ENCODE measurements at places on chromosomes 16 and 17.

DNA sequence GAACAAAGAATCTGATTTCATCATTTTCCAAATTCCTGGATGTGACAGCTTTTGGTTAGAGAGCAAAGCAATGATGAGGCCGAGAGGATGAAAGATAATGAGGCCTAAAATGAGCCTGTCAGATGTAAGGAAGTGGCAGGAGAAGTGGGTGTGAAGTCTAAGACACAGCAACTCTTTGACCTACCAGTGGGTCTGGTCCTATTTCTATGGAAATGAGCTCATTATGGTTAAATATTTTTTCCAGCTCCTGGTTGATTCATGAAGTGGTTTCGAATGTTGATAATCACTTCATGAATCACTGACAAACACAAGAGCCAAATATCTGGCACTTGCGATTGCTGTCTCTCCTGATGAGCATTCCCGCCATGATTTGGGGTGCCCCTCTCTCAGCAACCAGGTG is 273.3 kb upstream of the CDH5 start:
- DNase-seq = peak; percentile 89

GRCh38 chr16:71594000-71594646 is 17.2 kb upstream of the TAT start:
- DNase-seq = no peak

GRCh38 chr16:57474671-57475661 is 11.3 kb downstream of the DOK4 start:
- DNase-seq = no peak

DNA sequence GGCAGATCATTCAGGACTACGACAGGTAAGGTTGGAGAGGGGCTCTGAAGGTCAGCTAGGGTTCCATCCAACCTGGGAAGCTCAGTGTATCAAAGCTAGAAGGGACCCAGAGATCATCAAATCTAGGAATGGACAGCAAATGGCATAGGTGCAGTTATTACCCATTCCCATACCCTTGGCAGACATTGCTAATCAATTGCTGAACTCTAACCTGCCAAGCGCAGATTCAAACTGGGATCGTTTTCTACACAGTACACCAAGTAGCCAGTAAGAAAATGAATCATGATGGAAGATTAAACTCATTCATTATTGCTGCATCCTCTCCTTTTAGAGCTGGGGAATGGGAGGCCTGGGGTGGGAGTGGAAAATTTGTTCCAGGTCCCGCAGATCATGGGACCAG is 33.6 kb downstream of the CPNE2 start:
- DNase-seq = no peak

DNA sequence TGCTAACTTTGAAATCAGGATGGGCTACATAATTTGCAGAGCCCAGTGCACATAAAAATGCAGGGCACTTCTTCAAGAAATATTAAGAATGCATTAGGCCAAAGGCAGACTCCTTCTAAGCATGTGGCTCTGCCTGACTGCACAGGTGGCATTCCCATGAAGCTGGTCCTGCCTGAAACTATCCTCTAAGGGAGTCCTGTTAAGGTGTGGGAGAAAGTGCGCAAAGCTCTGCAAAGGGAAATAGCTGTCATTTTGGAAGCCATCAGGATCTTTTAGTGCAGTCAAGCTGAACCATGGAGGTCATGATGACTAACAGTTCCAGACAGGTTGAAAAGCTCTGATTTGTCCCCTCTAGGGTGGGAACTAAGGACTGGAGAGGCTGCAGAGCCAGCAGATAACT is 41.9 kb upstream of the CRHR1 start:
- no peak for DNase-seq

GRCh38 chr17:9931144-9931741 is 26.2 kb upstream of the RCVRN start:
- DNase-seq = no peak

DNA sequence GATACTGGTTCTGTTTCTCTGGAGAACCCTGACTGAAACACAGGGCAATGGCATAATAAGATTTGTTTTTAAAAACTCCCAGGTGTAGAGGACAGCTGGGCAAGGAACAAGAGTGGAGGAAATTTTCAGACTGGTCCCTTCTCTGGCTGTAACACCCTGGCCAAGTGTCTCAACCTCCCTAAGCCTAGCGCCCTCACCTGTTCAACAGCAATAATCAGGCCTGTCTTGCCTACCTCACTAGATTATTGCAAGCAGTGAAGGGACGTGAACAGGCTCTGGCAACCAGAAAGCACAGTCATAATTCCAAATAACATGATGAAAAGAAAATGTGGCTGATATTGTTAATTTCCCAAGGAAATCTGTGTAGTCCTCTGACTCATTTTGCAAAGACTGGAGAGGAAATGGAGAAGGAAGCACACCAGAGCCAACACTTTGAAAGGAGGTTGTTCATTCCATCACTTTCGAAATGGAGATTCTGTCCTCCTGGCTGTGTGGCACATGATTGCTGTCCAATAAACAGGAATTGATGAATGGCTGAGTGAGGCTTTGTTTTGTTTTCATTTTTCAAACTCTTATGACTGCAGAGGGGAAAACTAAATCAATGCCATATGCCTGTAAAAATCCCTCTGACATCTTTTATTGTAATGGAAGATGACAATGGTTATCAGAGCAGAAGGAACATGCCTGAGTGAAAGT is 87.5 kb upstream of the HLF start:
- DNase-seq = peak; percentile 48

DNA sequence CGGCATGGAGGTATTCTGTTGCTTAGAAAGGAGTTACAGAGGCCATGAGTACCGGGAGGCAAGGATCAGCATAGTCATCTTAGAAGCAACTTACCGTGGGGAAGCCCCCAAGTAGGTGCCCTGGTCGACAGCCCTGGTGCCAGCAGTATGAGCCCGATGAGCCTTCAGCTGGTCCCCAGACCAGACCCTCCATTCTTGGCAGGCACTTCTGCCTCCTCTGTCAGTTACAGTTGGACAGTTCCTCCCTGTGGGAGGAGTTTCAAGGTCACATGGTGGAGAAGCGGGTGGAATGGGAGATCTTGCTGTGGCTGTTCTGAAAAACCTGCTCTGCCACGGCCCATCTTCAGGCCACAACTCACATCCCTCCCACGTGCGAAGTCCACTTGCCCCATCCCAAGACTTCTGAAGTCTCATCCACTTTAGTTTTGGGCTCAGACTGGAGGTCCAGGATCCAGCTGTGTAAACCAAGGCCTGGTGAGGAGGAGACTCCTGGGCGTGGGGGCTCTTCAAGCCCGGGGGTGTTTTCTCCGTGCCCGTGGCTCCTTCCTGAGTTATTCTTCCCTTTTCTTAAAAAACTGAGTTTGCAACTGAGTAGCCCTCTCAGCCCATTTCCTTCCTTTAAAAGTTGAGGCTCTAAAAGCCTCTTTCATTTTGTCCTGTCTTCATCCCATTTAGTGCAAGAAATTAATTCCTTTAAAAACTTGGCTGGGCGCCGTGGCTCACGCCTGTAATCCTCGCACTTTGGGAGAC is 133.5 kb downstream of the SEC14L1 start:
- no peak for DNase-seq

- DNase-seq = no peak
Observed at GRCh38 chr17:15257796-15258512, 7.2 kb downstream of the PMP22 start.

GRCh38 chr16:85532147-85532546 is 81.0 kb upstream of the GSE1 start:
- DNase-seq = no peak

- no peak for DNase-seq
Observed at GRCh38 chr17:64214950-64215349, 48.1 kb downstream of the TEX2 start.

GRCh38 chr16:29837841-29838240 is 17.6 kb downstream of the MVP start:
- no peak for DNase-seq

GRCh38 chr16:51163366-51163765 is 12.3 kb upstream of the SALL1 start:
- DNase-seq = peak; percentile 72

DNA sequence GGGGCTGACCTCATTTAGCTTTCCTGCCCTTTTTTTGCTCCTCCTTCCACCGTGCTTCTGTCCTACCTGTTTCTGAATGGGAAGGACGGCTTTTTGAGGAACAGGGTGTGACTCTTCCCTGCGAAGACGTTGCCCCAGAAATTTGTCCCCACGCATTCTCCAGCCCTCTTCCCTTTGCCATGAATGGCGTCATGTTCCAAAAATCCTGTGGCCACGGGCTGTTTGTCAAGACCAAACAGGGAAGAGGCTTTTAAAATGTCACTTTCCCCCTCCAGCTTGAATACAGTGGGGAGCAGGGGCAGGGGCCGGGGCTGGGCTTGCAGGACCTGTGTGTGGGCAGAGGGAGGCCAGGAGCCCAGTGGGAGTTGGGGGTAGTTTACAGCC is 13.9 kb downstream of the MPRIP start:
- DNase-seq = no peak

DNA sequence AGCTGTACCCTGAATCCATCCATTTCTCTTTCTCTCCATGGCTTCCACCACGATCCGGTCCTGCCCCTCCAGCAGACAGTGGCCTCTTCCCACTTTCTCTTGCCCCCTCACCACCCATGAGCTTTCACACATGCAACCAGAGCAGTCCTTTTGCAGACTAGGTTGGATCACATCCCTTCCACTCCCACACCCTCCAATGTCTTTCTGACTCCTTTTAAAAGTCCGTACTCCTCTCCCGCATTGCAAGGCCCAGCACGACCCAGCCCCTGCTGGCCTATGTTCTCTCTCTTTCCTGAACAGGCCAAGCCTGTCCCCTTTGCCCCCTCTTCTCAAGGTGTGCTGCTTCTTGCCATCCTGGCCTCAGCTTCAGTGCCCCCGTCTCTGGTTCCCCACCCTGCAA is 22.5 kb upstream of the DNAI2 start:
- DNase-seq = no peak

GRCh38 chr16:79395591-79395990 is 204.9 kb downstream of the MAF start:
- DNase-seq = no peak

DNA sequence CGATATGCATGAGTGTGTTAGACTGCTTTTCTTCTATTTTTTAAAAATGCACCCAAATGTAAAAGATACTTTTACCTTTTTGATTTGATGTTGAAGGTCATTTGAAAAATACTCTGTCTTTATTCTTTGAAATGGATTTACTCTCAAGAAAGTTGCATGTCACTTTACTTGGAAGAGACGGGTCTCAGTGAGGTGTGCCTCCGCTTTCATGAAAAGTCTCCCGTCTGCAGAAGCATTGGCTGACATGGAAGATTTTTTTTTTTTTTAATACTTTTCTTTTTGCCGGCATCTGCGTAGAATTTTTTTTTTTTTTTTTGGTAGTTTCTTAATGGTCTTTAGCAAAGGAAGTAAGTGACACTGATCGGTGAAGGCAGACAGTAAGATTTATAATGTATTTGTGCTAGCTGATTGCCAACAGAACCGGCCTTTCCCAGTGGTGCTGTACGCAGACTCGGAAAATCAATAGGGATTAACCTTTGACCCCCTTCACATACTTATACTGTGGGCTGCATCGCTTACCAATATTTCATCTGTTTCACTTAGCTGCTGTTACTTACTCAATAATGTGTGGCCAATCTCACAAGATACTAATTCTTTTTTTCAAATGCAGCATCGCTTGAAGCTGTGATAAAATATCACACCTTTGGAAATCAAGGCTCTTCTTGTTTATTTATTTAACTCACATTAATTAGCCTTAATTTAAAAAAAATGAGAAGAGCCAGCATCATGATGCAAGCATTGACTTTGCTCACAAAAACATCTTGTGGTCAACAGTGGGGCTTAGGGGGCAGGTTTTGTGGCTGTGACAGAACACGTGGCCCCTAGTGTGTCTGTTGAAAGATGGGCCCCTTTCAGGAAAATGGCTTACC is 383.9 kb downstream of the WWOX start:
- no peak for DNase-seq

DNA sequence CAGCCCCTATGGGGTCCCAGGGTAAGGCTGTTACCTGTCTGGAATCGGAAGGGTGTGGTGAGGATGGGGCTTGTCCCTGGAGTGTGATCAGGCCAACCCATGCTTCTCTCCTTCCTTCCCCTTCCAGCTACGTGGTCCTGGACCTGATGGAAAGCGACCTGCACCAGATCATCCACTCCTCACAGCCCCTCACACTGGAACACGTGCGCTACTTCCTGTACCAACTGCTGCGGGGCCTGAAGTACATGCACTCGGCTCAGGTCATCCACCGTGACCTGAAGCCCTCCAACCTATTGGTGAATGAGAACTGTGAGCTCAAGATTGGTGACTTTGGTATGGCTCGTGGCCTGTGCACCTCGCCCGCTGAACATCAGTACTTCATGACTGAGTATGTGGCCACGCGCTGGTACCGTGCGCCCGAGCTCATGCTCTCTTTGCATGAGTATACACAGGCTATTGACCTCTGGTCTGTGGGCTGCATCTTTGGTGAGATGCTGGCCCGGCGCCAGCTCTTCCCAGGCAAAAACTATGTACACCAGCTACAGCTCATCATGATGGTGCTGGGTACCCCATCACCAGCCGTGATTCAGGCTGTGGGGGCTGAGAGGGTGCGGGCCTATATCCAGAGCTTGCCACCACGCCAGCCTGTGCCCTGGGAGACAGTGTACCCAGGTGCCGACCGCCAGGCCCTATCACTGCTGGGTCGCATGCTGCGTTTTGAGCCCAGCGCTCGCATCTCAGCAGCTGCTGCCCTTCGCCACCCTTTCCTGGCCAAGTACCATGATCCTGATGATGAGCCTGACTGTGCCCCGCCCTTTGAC is 2.4 kb downstream of the MAPK7 start:
- DNase-seq = no peak

DNA sequence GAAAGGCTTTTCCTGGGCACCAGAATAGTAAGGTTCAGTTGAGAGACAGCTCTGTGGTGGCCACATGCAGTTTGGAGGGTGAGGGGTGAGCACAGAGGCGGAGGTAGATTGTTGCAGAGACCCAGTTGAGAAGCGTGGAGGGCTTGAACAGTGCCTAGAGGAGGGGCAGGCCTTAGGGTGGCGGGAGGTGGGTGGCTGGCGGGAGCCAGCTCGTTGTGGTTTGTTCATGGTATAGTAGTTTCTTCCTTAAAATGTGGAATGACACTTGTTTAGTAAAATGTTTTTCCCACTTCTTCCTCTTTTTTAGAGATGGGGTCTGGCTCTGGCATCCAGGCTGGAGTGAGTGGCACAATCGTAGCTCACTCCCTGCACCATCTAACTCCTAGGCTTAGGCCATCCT is 14.2 kb downstream of the USP10 start:
- DNase-seq = no peak

DNA sequence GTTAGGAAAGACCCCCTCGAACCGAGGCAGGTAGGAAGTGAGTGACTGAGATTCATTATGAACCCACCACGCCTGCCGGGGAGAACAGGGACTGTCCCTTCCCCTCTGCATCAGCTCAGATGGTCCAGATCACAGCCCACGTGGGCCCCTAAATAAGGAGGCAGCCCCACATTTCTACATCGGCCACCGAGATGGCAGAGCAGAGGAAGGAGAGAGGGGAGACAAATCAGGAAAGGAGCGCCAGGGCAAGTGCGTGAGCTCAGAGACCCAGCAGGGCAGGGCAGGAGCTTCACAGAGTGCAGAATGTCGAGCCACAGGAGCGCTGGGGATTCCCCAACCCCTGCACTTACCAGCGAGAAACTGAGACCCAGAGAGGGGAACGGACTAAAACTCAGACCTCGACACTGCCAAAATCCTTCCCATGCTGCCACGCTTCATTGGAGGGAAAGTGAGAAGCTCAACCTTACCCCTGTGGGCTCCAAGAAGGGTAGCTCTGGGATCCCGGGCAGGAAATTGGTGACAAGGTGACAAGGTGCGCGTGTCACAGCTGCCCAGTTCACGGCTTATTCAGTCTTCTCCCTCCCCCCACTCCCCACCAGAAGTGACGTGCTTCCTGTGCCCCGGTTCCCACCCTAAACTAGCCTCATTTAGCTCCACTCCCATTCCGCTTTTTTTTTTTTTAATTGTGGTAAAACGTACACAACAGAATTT is at the start of gene ICAM2:
ICAM2 (minus strand) TSS at position 578 of the 711 bp plus-strand sequence. CDS start 13,942 bp downstream, outside the sequence.
- no peak for DNase-seq

- DNase-seq = no peak
Observed at GRCh38 chr17:80873307-80873951, 118.2 kb upstream of the CHMP6 start.
